ENCODE measurements at places on chromosomes 11 and 22.
A peak's percentile ranks its signal among the peaks of the same experiment; 100 is the strongest.

DNA sequence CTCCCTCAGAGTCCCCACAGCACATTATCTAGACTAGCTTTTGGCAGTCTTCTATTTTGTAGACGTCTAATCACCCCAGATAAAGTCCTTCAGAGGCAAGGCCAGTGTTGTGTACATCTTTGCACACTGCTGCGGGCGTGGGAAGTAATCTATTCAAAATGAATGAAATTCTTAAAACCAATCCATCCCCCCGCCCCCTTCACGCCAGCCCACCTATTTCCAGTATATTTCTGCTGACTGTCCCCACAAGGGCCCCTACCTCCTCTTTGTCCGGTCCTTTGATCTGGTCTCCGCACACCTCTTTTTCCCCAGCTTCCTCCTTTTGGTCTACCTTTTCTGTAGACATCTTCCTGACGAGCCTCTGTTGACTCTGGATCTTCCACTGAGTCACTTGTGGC lies 375 bp downstream of the BSCL2 start:
- no peak for DNase-seq

GRCh38 chr11:64971421-64972233 lies at the start of gene MAJIN:
Gene MAJIN, minus strand, starts transcription at chr11:64972108. Its CDS starts 12,703 bp downstream, at chr11:64959405.
- no peak for DNase-seq

DNA sequence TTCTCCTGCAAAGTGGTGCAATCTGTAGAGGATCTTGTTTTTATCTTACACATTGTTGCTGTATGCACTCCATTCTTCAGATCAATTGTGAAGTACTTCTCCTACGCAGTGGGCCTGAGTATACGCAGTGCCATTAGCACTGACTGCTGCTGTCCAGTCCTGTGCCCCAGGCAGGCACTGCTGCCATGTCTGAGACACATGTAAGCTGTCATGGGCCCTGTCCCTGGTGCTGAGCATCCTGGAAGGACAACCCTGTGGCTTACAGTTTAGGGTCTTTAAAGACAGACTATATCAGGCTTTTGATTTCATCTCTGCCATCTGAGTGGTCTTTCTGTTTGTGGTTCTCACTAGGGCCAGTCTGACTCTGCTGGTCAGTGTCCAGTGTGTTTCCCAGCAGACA lies 44.8 kb upstream of the PTPN5 start:
- no peak for DNase-seq

- no peak for DNase-seq
These were observed 28.0 kb downstream of the KCNQ1OT1 start for GRCh38 chr11:2671748-2672147.

DNA sequence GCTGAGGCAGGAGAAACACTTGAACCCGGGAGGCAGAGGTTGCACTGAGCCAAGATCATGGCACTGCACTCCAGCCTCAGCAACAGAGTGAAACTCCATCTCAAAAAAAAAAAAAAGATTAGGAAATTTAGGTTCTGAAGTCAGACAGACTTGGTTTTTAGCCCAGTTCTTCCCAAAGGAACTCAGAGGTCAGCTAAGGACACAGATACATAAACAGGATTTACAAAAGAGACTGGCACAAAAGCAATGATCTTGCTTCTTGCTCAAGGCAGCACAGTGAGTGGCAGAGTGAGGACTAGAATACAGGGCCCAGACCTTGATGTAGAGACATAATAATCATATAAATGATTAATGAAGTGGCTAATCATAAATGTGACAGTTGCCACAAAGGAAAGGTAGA lies 25.4 kb upstream of the RRAS2 start:
- DNase-seq = no peak

- no peak for DNase-seq
These were observed 87.2 kb downstream of the PDHX start for GRCh38 chr11:35003658-35004057.

DNA sequence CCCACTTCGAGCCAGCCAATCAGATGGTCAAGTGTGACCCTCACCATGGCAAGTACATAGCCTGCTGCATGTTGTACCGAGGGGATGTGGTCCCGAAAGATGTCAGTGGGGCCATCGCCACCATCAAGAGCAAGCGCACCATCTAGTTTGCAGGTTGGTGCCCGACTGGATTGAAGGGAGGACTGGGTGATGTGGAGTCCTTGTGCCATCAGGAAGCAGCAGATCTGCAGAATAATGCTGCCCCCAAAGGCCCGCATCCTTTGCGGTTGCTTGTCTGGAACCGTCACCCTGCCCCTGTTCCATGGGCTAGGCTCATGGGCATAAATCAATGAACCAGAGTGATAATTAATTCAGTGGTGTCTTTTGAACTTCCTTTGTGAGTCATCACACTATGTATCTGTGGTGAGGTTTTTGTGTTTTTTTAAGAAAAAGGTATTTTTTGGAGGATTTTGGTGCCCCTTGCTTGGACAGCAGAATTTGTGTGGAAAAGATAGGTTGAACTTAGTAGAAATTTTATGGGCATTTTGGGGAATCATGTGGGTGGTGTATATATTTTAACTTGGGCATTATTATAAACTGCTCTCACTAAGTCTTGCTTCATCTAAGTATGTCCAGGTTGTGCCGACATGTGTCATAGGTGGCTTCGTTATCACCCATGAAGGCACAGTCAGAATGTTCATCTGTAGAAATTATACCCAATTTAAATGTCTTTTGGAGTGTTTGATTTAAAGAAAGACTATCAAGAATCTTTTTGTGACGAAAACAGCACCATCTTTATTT lies 22.3 kb downstream of the LRRC74B start:
- no peak for DNase-seq

- DNase-seq = no peak
These were observed 8.9 kb downstream of the AP2A2 start for GRCh38 chr11:934527-934926.

GRCh38 chr22:40853333-40853732 lies 3.1 kb downstream of the ST13 start:
- DNase-seq = no peak

DNA sequence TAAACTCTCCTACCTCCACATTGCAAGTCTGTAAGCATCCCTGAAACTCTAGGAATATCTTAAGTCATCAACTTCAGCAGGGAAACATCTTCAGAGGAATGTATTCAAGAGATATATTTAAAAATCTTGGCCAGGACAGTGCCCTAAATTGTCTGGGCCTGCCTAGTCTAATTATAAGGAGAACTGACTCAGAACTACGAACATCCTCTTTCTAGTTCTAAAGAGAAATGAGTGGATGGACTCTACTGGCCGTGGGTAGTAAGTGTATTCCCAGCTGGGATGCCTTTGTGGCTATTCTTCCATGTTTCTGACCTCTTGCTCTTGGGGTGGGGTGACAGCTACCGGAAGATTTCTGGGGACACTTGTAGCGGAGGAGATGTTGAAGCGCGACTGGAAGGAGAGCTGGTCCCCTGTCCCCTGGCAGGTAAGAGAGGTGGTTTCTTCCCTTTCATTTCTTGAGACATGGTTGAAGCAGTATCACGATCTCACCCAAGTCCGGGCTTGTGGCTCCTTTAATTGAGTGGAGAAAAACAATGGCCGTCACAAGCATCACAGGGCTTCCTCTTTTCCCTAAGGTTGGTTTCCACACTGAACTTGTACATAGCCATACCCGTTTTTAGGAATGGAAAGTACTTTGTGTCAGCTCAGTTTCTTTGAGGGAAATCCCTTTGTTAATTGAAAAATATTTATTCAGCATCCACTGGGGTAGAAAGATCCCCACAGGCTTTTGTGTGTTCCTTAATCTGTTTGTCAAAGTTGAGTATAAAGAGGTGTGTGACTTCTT lies 97.7 kb upstream of the SORL1-AS1 start:
- no peak for DNase-seq

DNA sequence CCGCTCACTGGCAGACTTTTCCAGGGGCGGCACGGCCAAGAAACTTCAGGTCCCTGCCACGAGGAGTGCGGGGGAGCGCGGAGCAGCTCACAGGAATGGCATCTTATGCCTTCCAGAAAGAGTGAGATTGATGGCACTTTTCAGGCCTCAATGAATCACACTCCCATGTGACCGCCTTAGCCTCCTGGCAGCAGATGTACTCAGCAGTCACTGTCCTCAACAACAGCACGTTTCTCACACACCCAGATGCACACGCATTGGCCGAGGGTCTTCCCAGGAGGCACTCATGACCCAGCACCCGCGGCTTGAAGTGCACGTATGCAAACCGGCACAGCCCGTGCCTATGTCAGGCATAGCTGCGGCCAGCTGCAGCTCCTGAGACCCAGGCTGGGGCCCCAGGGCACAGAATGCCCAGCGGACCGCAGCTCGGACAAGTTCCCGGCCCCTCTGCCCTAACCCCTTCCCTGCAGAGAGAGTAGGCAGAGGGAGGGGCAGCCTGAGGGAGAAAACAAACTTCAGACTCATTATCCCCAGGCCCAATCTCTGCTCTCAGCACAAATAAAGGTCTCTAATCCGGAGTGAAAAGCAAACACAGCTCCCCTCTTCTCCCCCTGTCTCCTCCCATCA lies 48.3 kb downstream of the RPUSD4 start:
- DNase-seq = peak; percentile 12

DNA sequence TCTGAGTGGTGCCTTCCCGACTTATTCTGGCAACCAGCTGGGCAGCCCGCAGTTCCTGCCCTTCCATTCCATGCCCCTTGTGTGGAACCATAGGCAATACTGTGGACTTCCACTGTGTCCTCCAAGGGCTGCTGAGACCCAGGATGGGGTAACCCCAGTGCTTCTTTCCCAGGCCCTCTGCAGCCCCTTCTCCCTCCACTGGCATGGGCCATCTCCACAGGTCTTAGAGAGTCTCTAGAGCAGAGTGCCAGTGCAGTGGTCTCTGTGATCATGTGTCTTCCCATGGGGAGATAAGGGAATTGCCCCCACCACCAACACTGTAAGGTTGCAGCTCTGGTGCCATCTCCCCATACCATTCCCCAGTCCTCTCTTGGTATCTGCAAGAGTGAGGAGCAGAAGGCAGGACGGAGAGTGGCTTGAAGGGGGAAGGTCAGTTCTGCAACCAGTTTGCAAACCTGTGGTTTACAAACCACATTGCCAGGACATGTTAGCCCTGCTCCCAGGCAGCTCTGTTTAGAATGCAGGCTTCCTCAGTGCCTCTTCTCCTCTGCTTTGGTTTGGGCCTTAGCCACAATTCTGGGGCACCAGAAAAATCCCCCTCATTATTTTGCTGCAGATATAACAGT lies 20.9 kb upstream of the DRD2 start:
- DNase-seq = no peak

DNA sequence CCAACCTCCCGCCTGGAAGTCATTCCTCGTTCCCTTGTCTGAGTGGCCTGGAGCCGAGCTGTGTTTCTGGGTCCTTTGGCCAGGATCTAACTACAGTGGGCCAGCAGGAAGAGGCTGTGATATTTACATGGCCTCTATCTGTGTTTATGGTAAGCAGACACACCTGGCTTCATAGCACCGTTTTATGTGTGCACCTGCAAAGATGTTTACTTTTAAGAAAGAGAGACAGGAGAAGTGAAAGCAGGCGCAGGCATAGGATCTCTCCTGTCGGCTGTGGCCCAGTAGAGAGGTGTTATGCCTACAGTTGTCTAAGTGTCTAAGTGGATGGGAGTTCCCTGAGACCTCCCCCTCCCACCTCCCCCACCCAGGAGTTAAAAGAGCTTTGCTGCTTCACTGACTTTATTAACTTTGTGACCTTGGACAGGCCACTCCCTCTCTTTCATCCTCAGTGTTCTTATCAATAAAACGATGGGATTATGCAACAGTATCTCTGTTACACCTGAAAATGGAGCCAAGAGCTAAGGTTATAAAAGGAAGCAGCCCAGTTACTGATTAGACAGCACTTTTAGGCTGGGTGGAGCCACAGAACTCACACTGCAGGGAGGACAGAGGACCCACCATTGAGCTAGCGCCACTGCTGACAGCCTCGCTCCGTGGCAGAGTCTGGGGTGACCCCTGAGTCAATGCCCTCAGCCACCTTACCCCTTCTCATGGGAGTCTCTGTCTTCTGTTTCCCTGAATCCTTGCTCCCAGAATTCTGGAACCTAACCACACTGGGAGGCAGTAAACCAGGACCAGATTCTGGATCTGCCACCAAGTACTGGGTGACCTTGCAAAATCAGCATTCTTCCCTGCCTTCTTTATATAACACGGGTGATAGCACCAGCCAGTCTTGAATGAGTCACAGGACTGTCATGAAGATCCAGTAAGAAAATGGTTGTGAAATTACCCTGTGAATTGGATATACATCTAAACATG lies 22.0 kb downstream of the ST14 start:
- no peak for DNase-seq

DNA sequence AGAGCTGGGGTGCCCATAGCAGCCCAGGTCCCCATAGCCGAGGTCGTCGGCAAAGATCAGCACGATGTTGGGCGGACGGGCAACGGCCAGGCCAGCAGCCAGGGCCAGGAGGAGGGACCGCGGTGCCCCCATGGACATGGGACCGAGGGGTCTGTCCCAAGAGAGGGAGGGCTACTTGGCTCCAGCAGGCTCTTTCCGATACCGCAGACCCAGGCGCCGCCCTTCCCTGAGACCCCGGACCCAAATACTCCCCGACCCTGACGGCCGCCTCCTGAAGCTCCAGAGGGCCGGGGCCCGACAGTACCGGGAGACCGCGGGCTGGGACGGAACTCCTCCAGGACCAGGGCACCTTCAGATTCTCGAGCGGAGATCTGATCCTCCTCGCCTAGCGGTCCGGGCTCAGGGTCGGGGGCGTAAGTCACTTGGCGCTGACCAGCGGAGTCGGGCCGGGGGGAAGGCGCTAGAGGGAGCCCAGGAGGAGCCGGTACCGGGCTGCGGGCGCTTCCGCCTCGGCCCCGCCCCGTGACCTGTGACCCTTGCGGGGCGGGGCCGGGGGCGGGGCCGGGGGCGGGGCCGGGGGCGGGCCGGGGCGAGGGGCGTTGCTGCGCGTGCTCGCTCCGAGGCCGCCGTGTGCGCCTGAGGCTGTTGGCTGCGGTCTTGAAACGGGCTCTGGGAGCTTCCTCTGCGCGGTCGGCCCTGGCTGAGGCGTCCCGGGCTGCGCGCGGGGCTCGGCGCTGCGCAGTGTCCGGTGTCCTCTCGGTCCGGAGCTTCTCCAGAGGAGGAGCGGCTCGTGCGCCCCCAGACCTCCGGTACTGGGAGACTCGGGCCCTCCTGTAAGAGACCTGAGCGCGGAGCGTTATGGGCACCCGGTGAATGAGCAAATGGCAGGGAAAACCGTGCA lies at the start of gene ARSA:
Gene ARSA (minus strand): TSS at position 511 of the 901 bp plus-strand sequence. CDS start 373 bp downstream, at position 138.
- peak; percentile 77 for DNase-seq

- no peak for DNase-seq
These were observed 324.7 kb downstream of the CASP12 start for GRCh38 chr11:104573441-104573990.

GRCh38 chr22:48100685-48101417 lies 1338.4 kb downstream of the TBC1D22A start:
- DNase-seq = no peak

- no peak for DNase-seq
These were observed 85.3 kb downstream of the GGT1 start for GRCh38 chr22:24688256-24688655.
